D341Med (cell line): ENCODE measurements at places on chromosomes 2 and 18.

DNA sequence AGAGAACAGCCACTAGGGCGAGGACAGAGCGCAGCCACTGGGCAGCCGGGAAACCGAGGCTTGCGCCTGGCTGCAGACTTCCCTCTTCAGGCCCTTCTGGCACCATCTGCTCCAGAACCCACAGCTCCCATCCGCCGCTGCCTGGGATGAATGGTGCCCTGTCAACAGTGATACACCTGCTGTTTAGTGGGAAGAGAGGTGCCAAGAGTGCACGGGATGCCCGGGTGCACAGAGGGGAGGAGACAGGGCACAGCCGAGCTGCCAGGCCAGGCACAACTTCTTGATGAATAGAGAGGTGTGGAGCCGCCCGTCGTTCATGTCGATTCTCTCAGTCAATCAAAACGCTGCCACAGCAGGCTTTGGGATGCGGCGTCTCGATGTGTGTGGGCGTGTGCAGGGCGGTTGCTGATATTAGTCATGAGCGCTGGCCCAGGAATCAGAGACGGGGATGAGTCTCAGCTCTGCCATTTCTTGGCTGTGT is 39.5 kb downstream of the RRM2 start:
- no peak for DNase-seq

- no peak for DNase-seq
Observed at GRCh38 chr2:218271865-218272530, 1.7 kb downstream of the PNKD start.

GRCh38 chr2:217953011-217953481 is 49.7 kb downstream of the TNS1 start:
- DNase-seq = no peak

DNA sequence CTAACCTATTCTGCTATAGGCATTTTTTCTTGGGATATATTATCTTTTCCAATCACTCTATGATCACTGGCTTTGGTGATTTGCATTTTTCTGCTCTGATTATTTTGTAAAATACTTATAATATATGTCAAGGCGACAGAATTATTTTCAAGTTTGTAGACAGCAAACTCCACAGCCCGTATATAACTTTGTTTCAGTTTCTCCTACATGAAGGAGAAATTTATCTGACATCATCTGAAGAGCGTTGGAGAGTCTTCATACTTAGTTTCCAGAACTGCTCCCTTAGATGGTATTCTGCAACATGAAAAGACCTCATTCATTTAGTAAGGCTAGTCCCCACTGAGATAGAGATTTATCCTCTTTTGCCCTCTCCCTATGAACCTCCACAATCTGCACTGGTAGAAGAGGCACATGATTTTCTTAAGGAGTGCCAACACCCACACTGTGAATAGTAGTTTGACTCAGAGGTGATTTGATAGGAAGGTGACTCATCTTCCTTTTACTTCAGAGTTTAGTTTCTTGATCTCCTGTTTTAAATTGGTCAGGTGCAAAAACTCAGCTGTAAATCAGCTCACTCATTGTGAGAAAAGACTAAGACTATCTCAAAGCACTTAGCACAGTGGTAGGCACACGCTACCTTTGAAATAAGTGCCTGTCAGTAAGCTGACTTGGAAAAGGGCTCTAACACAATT is 1848.6 kb upstream of the CELF4 start:
- DNase-seq = no peak
